Thymus (tissue), 14 donors: ENCODE measurements at places on chromosomes 3 and 15. TPM values are rescaled to one million over a fixed set of nuclear protein-coding genes. Genes with fewer than 3 reads are reported as not detected.

DNAJA4 gene
- 6.2 TPM for total RNA-seq

GRCh38 chr15:74725845-74726773, 781 bp upstream of the CYP1A1 start:
- peaks cover 35% of the 10 kb centered on the region for H3K27me3 ChIP-seq
- peak overlapping the region; percentile 49 for H3K4me3 ChIP-seq
- no peak overlapping the region for H3K27ac ChIP-seq
- DNase-seq, result no peak
- H3K4me1 ChIP-seq, result peaks cover 2% of the 10 kb centered on the region

- no peaks in the 10 kb centered on the region for H3K27me3 ChIP-seq
- H3K4me1 ChIP-seq, result peaks cover 23% of the 10 kb centered on the region
- no peak for DNase-seq
- H3K27ac ChIP-seq, result no peak overlapping the region
These were observed 68.2 kb downstream of the TFDP2 start for GRCh38 chr3:142081178-142081577.

DNA sequence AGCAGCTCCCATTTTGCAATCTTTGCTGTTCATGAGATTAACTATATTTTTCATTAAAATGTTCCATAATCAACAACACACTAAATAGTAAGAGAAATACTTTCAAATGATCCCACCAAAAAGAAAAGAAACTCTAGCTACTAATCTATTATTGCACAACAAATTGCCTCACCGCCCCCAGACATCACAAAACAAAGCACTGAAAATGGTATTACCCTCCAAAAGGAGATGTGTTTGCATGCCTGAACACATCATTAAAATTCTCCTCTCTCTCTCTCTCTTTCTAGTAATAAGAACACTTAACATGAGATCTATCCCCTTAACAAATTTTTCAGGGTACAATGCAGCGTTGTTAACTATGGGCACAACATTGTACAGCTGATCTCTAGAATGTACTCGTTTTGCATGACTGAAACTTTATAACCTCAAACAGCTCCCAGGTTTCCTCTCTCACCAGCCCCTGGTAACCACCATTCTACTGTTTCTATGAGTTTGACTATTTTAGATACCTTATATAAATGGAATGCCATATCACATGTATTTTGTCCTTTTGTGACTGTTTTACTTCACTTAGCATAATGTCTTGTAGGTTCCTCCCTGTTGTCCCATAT, 33.1 kb downstream of the WNT5A start:
- H3K4me3 ChIP-seq, result no peak overlapping the region
- no peaks in the 10 kb centered on the region for H3K36me3 ChIP-seq
- H3K27me3 ChIP-seq, result no peaks in the 10 kb centered on the region
- H3K4me1 ChIP-seq, result no peaks in the 10 kb centered on the region
- DNase-seq, result no peak

GOLGA6L4 gene
- total RNA-seq, result 0.28 TPM
